Stimulated activated CD8-positive, alpha-beta memory T cell treated with anti-CD3 and anti-CD28 coated beads, Interleukin-7, amount 100 ng/mL, for 1 hour (primary cell): ENCODE measurements at places on chromosomes 11 and 22.

DNA sequence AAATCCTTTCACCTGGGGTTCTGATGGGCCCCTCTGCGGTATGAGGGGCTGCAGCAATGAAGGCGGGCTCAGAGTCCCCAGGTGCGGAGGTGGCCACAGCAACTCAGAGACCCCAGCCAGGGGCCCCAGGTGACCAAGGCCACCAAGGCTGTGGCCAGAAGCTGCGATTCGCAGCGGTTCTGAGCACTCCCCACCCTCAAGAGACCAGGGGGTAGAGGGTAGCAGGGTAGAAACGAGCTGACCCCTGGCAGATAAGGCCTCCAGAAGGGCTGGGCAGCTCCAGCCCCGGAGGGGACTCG, 948 bp downstream of the TNKS1BP1 start:
- DNase-seq = no peak

DNA sequence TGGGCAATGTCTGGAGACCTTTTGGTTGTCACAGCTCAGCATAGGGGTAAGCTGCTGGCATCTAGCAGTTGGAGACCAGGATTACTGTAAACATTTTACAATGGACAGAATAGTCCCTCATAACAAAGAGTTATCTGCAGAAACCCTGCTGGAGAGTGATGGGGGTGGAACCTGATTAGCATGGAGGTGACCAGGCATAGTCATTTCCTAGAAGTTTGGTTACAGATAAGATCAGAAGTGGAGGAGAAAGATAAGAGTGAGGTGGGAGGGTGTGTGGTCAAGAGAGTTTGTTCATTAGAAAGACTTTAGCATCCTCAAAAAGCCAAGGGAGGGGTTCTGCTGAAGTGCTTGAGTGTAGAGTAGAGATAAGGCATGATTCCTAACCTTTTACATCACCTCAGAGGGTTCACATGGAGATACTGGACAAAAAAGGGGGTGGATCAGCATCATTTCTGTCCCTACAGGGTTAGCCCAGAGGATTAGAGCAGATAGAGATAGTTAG, 38.8 kb downstream of the PRDM11 start:
- DNase-seq = no peak

DNA sequence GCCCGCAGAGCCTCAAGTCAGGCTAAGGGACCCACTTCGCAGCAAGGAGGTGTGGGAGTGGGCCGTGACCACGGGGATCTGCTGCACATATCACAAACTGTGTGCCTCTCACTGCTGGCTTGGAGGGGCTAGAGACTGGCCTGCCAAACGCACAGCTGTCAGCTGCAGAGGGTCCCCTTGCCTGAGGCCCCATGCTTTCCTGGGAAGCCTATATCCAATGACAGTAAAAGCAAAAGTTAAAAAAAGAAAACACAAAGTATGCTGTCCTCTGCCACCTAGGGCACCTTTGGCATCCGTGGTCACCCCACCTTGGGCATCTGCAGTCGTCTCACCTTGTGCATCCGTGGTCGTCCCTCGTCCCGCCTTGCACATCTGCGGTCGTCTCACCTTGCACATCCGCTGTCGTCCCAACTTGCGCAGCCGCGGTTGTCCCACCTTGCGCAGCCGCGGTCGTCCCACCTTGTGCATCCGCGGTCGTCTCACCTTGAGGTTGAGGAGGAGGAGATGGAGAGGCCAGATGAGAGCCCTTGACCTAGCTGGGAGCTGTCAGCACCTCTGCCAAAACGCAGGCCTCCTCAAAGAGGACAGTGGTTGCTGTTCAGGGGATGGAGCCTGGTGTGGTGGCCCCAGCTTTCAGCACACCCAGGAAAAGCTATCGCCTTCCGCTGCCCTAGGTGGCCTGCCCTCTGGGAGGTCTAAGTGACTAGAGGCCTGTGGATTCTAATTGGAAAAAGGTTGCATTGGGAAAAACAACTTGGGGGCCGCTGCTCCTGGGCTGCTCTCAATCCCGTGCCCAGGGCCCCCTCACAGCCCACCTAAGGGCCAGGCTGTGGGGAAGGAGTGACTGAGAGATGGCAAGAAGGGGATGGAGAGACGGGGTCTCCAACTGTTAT, 90.5 kb downstream of the MYEOV start:
- DNase-seq = no peak

DNA sequence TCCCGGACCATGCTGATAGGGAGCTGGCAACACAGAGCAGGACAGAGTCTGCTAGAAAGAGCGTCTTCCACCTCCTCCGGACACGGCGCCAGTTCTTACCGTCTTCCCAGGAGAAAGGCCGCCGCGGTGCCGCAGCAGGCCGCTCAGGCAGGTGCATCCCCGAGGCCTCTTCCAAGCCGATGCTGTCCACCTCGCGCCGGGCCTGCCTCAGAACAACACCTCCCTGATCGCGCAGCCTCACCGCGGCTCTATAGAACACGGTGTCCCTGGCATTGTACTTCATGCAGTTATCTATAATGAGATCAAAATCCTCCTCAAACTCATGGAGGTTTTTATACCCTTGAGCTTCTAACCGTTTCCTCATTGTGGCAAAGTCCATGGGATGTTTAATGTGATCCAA, 30.0 kb downstream of the BRD1 start:
- no peak for DNase-seq

GRCh38 chr22:22576244-22576988, 17.4 kb upstream of the PRAME start:
- no peak for DNase-seq

DNA sequence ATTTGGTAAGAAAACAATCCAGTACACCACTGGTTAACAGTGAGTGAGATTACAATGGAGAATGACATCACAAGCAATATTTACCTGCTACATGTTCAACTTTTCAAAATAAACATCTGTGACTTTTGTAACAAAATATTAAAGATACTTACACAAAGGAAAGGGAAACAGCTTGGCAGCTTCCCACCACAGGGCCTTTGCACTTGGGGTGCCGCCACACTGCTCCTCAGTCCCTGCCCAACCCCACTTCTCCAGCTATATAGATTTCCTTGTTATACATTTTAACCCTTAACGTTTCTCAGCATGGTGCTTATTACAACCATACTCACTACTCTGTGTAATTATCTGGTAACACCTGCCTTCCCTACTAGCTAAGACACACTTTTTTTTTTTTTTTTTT, 10.9 kb downstream of the KMT5B start:
- no peak for DNase-seq

DNA sequence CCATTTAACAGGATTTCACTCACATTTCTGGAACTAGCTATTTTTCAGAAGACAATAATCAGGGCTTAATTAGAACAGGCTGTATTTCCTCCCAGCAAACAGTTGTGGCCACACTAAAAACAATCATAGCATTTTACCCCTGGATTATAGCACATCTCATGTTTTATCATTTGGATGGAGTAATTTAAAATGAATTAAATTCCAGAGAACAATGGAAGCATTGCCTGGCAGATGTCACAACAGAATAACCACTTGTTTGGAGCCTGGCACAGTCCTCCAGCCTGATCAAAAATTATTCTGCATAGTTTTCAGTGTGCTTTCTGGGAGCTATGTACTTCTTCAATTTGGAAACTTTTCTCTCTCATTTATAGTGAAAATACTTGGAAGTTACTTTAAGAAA, 9.2 kb downstream of the PRSS23 start:
- DNase-seq = no peak

DNA sequence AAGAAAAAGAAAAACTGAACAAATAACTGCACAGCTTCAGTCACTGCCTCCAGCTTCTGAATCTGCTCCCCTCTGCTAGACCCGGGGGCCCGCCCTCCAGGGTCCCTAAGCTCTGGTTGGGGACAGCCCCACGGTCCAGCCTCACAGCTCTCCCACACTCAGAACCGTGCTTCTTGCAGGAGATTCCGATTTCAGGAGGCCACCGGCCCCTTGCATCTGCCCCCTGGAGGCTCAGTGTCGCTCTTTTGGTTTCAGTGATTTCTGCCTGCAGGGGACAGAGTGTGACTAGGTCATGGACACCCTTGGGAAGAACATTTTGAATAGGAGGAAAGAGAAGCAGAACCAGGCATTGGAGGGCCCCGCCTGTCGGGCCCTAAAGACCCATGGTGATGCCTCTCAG, 23.1 kb upstream of the RPS3 start:
- no peak for DNase-seq
